ENCODE measurements at places on chromosomes 1 and 21. TPM values are rescaled to one million over a fixed set of nuclear protein-coding genes. Genes with fewer than 3 reads are reported as not detected.

- no peak for DNase-seq
These were observed 47.6 kb upstream of the MROH9 start for GRCh38 chr1:170887726-170888125.

DNA sequence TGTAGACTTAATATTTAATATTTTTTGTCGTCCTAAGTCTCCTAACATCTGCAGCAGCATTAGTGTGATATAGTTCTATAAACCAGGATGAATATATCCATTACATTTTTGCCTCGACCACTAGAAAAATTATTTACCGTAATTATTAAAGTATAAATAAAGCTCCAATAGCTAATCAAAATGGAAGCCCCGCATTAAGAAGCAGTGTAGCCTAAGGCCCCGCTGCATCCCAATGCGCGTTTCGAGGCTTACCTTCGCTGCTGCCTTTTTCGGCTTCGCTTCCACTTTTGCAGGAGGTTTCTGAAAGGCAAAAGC lies 891 bp downstream of the HMGN1 start:
- no peak for DNase-seq

DNA sequence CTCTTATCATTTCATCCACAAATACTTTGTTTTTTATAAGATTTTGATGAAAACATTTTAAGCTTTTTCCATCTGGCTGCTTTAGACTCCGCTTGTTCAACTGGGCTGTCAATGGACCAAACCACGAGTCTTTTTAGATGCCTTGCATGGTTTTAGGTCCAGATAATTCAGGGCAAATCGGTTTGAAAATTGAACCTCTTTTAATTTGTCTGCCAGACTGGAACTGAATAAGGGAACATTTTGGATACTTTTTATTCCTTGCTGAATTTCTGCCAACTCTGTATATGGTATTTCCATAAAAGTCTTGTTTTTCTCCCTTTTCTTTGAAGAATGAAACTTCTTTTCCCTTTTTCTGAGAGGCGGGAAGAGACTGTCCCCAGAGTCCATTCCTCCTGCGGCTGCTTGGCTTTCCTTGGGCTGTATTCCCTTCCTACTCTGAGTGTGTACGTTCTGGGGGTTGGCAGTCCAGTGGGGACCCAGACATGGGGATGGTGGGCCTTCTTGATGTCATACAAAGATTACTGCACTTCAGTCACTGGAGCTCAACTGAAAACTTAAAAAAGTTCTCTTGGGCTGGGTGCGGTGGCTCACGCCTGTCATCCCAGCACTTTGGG lies 46.5 kb upstream of the CNN3 start:
- peak; percentile 63 for DNase-seq

DNA sequence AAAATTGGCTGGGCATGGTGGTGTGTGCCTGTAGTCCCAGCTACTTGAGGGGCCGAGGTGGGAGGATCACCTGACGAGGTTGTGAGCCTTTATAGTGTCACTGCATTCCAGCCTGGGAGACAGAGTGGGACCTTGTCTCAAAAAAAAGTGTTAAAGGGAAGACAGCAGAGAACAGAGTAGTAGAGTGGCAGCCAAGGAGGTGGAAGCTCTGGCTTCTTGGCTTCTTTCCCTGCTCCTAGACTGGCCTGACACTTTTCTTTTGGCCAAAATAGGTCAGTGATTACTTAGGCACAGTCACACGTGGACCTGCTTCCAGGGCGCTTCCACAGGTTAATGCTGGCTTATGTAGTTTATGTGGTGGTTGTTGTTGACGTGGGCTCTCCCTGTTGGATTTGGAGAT lies 3.2 kb downstream of the DIP2A start:
- no peak for DNase-seq

DNA sequence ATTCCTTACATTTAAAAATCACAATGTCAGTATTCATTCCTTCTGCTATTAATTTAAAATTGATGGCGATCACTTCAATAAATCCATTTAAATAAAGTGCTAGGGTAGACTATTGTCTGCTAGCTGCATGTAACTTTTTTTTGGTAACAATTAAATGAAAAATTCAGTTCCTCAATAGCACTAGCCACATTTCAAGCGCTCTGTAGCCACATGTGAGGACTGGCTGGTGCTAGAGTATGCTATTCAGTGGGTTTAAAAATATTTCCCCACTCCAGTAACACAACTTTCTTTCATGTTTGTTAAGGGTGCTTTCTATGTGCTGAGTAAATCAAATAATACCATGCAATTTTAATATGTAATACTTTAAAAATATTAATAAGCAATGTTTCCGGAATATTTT lies 108.2 kb downstream of the LTN1 start:
- no peak for DNase-seq

DNA sequence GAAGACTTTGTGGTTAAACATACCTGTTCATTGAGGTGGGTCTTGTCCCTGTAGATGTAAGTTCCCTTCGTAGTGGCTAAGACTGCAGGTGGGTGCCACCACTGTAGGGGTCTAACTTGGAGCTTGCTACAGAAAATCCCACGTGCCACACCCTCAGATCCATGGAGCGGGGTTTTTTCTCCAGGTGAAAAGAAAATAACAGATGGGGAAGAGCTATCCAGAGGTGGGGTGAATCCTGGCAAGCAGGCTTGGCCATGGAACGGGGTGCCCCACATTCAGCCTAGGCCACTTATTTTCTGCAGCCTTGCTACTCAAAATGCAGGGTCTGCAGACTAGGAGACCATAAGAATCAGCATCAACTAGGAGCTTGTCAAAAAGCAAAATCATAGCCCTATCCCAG lies 24.0 kb downstream of the EXOC8 start:
- no peak for DNase-seq

DNA sequence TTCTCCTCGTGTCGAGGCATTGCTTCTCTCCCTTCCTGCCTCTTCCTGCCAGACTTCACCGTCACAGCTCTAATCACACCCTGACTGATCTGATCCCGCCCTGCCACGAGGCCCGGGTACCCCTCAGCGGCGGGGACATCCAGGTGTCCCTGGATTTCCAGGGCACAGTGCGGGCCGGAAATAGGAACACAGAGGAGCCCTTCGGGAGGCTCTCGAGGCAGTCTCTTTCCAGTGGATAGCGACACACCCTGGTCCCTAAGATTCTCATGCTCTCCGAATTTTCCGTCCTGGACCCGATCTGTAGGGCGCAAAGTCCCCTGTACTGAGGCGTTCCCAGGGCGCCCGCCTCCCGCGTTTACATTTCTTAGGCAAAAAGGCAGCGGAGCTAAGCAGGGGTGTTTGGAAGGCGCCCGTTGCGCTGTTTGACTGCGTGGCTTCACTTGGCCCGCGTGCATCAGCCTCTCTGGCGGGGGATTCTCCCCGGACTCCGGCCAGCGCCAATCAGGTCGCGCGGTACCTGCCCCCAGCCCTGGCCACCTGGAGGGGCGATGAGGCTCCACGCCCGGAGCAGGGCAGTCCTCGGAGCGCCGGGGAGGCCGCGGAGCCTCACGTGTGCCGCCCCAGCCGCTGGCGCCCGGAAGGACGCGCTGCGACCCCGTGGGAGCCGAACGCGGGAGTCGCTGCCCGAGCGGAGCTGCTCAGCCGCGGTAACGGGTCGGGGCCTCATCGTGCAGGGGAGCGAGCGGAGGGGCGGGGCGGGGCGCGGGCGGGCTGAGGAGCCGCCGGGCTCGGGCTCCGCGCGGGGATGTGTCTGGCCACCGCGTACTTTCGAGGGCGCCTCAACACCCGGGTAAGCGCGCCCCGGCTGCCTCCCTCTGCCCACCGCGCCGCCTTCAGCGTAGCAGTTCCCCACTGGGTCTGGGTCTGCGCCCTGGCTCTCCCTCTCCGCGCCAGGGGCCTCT lies at the start of gene FAM163A:
FAM163A (plus strand) TSS at position 575 of the 962 bp plus-strand sequence. CDS start 69,807 bp downstream, outside the sequence.
- DNase-seq: peak; percentile 38

DNA sequence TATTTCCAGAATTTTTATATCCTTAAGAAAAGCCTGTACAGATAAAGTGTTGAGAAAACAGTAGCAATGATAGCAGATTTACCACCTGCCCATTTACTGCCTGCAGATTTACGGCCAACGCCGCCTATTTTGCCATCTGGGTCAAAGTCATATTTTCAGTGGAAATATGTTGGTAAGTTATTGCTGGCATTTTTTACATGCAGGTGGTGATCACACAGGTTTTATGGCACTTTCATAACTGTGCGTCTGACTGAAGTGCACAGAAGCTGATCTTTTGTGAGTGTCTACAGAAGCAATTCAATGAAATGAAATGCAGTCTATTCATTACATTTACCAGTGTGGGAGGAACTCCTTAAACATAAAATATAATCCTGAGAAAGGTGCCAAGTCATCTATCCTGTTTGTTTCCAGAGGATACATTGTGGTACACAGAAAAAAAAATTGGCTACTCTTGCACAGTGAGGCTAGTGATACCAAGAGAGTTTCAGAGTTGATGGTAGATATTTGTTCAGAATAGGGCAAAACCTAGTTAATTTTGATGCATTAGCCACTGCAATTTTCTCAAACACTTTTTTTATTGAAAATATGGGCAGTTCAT lies 458.5 kb downstream of the NEGR1 start:
- DNase-seq: no peak

DNA sequence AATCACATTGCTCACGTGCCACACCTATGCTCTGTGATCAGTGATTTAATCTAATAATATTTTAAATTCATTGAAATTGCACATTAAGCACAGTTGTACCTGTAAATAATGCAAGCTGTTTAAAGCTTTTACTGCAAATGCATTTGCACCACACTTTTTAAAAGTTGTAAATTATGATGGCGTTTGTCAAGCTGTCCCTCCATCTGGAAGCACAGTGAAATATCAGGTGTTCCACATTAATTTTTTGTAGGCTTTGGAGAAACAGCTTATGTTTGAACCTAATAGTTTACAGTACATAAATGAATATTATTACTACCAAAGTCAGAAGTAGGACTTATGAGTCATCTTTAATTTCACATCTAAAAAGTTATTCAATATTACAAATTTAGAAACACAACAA lies 3.0 kb upstream of the DPYD start:
- no peak for DNase-seq

DNA sequence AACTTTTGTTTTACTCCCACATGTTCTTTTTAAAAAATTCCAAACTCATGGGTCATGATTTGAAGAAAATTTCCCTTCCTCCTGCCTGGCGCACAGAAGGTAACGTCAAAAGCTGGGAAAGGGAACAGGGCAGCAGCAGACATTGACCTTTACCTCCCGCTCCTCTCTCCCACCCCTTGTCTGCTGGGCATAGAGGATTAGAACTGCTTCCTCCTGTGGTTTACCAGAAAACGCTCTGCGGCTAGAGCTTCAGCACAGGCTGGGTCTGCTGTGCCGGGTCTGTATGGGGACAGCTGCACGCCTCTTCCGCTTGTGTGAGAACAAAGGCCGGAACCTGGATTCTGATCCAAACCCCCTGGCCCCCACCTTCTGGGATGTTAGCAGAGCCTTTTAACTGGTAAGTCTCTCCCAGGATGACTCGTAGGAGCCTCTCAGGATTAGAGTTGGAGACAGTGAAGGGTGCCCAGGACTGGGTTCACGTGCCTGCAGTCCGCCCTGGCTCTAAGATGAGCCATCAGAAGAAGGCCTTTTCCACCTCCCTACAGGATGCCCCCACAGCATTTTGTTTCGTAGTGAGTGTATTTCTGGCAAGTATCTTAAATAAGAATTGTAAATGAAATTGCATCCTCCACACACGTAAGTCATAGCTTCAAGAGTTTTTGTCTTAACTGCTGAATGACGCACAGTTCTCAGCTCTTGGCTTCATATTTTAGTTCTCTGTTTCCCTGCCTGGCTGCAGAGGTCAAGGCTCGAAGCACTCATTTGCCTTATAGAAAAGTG lies 5.2 kb downstream of the H6PD start:
- DNase-seq: peak; percentile 57

DNA sequence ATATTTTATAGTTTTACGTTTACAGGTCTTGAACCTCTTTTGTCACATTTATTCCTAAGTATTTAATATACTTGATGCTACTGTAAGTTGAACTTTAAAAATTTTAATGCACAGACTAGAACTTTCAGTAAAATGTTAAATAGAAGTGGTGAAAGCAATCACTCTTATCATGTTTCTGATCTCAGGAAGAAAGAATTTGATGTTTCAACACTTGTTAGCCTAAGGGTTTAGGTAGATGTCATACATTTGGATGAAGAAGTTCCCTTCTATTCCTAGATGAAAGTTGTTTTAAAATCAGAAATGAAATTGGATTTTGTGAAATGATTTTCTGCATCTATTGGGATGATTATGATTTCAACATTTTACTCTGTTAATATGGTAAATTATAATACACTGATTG lies 63.6 kb upstream of the TTLL7 start:
- DNase-seq: no peak

DNA sequence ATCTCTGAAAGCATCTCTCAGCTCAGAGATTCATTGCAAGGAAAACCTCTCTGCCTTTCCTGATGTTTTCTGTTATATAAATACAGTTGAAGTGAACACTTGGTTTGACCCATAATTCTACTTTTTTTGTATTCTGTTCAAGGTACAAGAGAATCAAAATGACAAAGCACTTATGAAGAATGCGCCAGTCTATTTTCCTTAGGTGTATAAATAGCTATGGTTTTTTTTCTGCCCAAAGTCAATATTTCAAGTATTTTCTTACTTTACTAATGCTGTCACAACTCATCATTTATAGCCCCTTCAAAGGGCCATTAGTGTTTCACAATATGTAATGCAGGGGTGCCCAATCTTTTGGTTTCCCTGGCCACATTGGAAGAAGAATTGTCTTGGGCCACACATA lies 142.5 kb upstream of the C1orf105 start:
- DNase-seq: no peak

GRCh38 chr1:202158810-202159533 lies 1.4 kb downstream of the PTPN7 start:
- DNase-seq: no peak

The FAM177B gene
- total RNA-seq: 0.41 TPM

The SPATA1 gene
- total RNA-seq: 1.1 TPM

The DUSP23 gene
- total RNA-seq: 24.3 TPM

The OPTC gene
- not detected for total RNA-seq

The GUCA2A gene
- not detected for total RNA-seq

The IFT25 gene
- total RNA-seq: 11.1 TPM

The FAM131C gene
- 0.72 TPM for total RNA-seq

The FOXO6 gene
- total RNA-seq: 16.2 TPM
